ENCODE measurements at places on chromosomes 6 and 20. TPM values are rescaled to one million over a fixed set of nuclear protein-coding genes. Genes with fewer than 3 reads are reported as not detected.

GRCh38 chr6:92840246-92840930, 579.0 kb downstream of the EPHA7 start:
- no peaks in the 10 kb centered on the region for H3K4me1 ChIP-seq
- no peak overlapping the region for H3K4me3 ChIP-seq
- no peak for DNase-seq
- H3K27me3 ChIP-seq = peaks cover 41% of the 10 kb centered on the region

TRERF1 gene
- 20.6 TPM for total RNA-seq

CD40 gene
- 9.9 TPM for total RNA-seq

- H3K36me3 ChIP-seq = no peaks in the 10 kb centered on the region
- no peaks in the 10 kb centered on the region for H3K4me1 ChIP-seq
- DNase-seq = peak; percentile 68
- no peak overlapping the region for H3K4me3 ChIP-seq
Measured at GRCh38 chr6:153790876-153791473, 248.1 kb upstream of the OPRM1 start.

- peaks cover 94% of the 10 kb centered on the region for H3K27me3 ChIP-seq
- no peak overlapping the region for H3K27ac ChIP-seq
- peak overlapping the region; percentile 67 for H3K4me3 ChIP-seq
Measured at GRCh38 chr6:28207510-28208110, 17.5 kb upstream of the ZSCAN9 start.

DNA sequence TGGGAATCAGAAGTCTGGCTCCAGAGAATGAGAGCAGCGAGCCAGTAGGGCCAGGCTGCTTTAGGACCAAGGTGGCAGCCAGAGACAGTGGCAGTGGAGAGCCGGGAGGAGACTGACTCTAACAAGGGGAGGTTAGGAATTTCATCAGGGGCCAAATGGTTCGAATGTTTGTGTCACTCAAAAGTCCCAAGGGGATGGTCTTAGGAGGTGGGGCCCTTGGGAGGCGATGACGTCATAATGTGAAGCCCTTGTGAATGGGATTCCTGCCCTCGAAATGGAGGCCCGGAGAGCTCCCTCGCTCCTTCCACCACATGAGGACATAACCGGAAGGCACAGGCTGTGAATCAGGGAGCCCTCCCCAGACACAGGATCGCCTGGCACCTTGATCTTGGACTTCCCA, 299.7 kb downstream of the QKI start:
- no peak overlapping the region for H3K27ac ChIP-seq
- H3K36me3 ChIP-seq = no peaks in the 10 kb centered on the region
- H3K4me3 ChIP-seq = no peak overlapping the region
- H3K4me1 ChIP-seq = no peaks in the 10 kb centered on the region

TFAP2B gene
- not detected for total RNA-seq

DNA sequence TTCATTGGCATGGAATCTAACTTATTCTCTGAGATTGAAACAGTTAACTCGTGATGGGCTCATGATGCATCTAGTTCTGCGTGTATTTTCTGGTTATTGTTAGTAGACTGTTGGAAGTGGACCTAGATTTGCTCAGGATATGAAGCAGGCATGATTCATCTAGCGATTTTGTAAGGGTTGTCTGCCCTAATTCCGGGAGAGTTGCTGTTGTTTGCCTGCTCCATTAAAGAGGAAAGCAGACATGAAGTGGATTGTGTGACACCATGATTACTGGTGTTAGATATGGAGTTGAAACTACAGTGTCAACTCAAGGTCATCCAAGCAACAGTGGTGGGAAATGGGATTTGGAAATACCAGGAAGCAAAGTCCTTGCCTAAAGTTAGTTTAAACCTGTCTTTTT, 41.0 kb downstream of the SOX4 start:
- no peak for DNase-seq
- H3K4me1 ChIP-seq = no peaks in the 10 kb centered on the region
- no peaks in the 10 kb centered on the region for H3K36me3 ChIP-seq
- H3K27ac ChIP-seq = no peak overlapping the region
- no peaks in the 10 kb centered on the region for H3K27me3 ChIP-seq
- H3K4me3 ChIP-seq = no peak overlapping the region

YTHDF1 gene
- 64.5 TPM for total RNA-seq

GJA10 gene
- total RNA-seq = not detected

DNA sequence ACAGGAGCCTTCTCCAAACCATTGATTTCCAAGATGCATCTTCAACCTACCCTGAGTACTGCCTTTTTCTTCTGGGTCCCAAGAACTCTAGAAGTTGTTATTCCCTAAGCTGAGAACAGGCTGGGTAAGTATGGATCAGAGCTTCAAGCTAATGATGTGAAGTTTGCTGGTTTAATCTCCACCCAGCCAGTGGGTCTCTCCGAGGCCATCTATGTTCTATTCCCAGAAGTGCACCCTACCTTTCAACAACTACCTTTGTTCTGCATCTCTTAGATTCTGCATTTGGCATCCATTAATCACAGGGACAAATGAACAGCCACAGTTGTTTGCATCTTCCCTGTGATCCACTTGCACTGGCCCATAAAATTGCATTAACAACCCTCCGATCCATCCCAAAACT, 246.2 kb downstream of the HIVEP2 start:
- no peaks in the 10 kb centered on the region for H3K36me3 ChIP-seq
- DNase-seq = peak; percentile 60
- no peak overlapping the region for H3K27ac ChIP-seq
- peaks cover 13% of the 10 kb centered on the region for H3K4me1 ChIP-seq
- no peak overlapping the region for H3K4me3 ChIP-seq

DNA sequence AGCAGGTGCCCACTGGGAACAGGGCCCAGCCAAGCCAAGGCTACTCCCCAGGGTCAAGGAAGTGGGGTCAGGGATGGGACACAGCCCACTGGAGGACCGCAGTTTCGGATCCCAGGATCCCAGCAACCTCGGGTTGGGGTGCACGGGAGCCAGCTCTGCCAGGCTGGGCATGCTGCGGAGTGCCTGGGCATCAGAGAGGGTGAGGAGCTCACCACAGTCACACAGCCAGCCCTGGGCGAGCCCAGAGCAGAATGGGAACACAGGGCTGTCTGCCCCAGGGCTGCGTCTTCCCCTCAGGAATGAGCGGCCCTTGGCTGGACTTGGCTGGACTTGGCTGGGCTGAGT, 74.3 kb upstream of the SLCO4A1 start:
- H3K4me1 ChIP-seq = no peaks in the 10 kb centered on the region
- no peak for DNase-seq
- H3K36me3 ChIP-seq = no peaks in the 10 kb centered on the region
- H3K27me3 ChIP-seq = no peaks in the 10 kb centered on the region

DNA sequence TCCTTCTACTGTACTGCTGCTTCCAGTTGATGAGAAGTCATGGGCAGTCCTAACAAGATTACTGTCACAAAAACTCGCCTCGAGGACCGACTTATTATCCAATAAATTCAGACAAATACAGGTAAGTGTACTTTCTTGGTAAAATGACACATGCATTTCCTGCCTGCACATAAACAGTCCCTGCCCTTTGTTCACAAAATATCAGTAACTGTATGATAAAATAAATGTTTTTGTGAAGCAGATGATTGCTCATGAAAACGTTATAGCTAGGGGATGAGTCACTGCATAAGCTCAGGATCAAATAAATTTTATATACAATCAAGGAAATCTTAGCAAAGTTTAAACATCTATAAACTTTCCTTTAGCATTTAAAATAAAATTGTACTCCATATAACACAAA, 164.5 kb upstream of the RIPOR2 start:
- no peak overlapping the region for H3K4me3 ChIP-seq
- no peak overlapping the region for H3K27ac ChIP-seq
- H3K36me3 ChIP-seq = no peaks in the 10 kb centered on the region
- no peaks in the 10 kb centered on the region for H3K4me1 ChIP-seq
- DNase-seq = no peak
- no peaks in the 10 kb centered on the region for H3K27me3 ChIP-seq

DAAM2 gene
- total RNA-seq = 2.5 TPM

DNA sequence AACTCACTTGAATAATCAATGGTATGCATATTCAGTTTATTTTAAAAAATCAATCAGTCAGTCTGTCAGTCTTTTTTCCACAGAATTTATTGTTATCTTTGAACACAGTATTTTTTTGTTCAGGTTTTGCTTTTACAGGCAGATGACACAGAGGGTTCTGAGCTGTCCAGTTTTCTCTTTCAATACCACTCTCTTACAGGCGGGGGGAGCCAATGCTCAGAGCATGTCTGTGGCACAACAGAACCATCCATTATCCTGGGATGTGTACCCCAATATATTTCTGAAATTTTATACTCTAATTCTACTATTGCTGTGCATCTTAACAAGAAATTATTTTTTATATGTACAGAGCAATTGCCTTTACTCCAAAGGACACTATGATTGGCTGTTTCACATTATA, 21.2 kb downstream of the ROS1 start:
- no peak for DNase-seq
- no peaks in the 10 kb centered on the region for H3K27me3 ChIP-seq
- H3K4me1 ChIP-seq = no peaks in the 10 kb centered on the region

DNA sequence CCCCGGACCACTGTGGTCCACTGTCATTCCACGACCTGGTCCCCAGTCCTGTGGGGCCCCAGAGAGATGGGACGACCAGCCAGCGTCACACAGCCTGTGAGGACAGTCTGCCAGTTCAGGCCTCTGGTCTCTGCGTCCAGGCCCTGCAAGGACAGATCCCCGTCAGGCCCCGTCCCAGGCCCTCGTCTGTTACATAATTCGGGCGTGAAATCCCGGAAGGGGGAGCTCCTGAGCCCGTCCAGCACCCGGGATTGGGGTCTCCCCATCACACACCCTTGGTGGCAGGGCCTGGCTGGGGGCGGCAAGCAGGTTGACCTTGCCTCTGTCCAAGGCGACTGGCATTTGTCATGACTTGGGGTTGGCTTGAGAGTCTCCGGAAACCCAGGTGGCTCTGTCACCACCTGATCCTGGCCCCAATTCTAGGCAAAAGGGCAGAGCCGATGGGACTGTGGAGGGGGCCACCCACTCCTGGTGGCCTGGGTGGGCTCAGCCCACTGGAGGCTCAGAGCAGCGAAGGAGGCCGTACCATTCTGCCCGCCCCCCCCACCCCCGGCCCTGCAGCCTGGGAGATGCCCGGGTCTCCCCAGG, 73.8 kb upstream of the GATA5 start:
- H3K36me3 ChIP-seq = no peaks in the 10 kb centered on the region
- peaks cover 17% of the 10 kb centered on the region for H3K27me3 ChIP-seq
- peak; percentile 61 for DNase-seq
- peaks cover 3% of the 10 kb centered on the region for H3K4me1 ChIP-seq
- no peak overlapping the region for H3K4me3 ChIP-seq
- H3K27ac ChIP-seq = no peak overlapping the region

FRK gene
- 0.12 TPM for total RNA-seq

SLC29A1 gene
- 169 TPM for total RNA-seq

DNA sequence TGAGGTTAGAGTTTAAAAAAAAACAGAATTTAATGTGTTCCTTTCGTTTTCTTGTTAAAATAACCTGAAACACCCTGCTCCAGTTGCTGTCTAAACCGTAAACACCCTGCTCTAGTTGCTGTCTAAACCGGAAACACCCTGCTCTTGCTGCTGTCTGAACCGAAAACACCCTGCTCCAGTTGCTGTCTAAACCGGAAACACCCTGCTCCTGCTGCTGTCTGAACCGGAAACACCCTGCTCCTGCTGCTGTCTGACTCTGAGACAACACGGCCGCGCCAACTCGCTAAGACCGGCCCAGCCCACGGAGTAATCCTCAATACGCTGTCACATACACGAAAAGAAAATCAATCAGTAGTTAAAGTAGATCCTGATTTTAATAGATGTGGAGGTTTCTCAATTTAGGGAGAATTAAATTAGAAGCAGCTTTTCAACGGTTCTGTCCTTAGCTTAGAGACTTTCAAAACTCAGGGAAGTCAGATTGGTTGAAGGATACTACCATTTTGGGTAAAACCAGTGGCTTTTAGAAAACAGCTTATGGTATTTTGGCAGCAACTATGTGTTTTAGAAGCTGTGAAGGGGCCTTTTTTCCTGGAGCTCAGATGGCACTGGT, 98.3 kb downstream of the RAMACL start:
- 0 out of 2 replicates have a peak, but pooled peaks cover 4% of the 10 kb centered on the region for H3K36me3 ChIP-seq
- no peak for DNase-seq
- no peaks in the 10 kb centered on the region for H3K27me3 ChIP-seq
- H3K4me3 ChIP-seq = no peak overlapping the region
- H3K4me1 ChIP-seq = peaks cover 11% of the 10 kb centered on the region
- peak overlapping the region; percentile 50 for H3K27ac ChIP-seq

TASP1 gene
- total RNA-seq = 8.0 TPM

GRCh38 chr6:165852676-165853075, 189.6 kb upstream of the PDE10A start:
- no peak overlapping the region for H3K27ac ChIP-seq
- peaks cover 7% of the 10 kb centered on the region for H3K4me1 ChIP-seq
- H3K27me3 ChIP-seq = peaks cover 56% of the 10 kb centered on the region
- no peak for DNase-seq
- H3K4me3 ChIP-seq = no peak overlapping the region

GRCh38 chr6:120055071-120055470, 705.5 kb upstream of the MAN1A1 start:
- no peaks in the 10 kb centered on the region for H3K4me1 ChIP-seq
- H3K36me3 ChIP-seq = no peaks in the 10 kb centered on the region
- no peak overlapping the region for H3K4me3 ChIP-seq
- no peak for DNase-seq
- no peaks in the 10 kb centered on the region for H3K27me3 ChIP-seq

DNA sequence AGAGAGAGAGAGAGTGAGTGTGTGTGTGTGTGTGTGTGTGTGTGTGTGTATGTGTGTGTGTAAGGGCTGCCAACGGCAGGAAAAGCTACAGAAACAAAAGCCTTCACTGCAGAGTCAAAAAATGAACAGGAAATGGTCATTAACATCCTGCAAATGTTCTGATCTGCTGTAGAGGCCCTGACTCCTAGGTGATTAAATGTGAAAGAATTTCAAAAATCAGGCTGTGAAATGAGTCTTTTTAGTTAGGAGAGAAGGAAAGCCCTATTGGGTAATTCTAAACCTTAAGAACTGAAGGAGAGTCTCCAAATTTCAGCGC, 166.5 kb upstream of the MYLIP start:
- H3K27me3 ChIP-seq = no peaks in the 10 kb centered on the region
- no peak overlapping the region for H3K4me3 ChIP-seq
- DNase-seq = peak; percentile 2
- 0 out of 2 replicates have a peak, but pooled peaks cover 4% of the 10 kb centered on the region for H3K36me3 ChIP-seq

SLC17A1 gene
- total RNA-seq = not detected

HFE gene
- total RNA-seq = 0.63 TPM

OPRM1 gene
- not detected for total RNA-seq

GRCh38 chr6:108484016-108484415, 76.7 kb upstream of the FOXO3 start:
- H3K36me3 ChIP-seq = no peaks in the 10 kb centered on the region
- no peak for DNase-seq
- no peaks in the 10 kb centered on the region for H3K4me1 ChIP-seq
- no peaks in the 10 kb centered on the region for H3K27me3 ChIP-seq

DNA sequence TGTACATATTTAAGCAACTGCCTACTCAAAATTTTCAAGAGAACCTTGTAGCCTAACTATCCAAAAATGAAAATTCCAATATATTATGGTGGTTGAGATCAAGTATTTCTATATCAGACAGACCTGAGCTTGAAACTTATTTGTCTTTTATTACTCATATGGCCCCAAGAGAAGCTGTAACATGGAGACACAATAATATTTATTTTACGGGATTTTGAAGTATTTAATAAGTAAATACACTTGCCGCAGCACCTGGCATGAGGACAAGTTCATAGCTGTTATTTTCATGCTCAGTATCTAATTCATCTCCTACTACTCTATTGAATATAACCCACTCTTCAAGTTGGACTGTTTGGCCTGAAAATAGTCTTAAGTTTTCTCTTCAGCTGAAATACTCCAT, 28.0 kb downstream of the PTPRK start:
- no peak for DNase-seq
- no peaks in the 10 kb centered on the region for H3K27me3 ChIP-seq
- H3K4me1 ChIP-seq = peaks cover 52% of the 10 kb centered on the region

Data from GM23338 (cell line).